Endothelial cell (in vitro differentiated cells): ENCODE measurements at places on chromosomes 6 and 20.

- no peak for DNase-seq
Observed at GRCh38 chr6:168581236-168581635, 140.3 kb downstream of the SMOC2 start.

GRCh38 chr6:100575921-100576320, 111.2 kb upstream of the SIM1 start:
- no peak for DNase-seq

GRCh38 chr6:130708338-130708737, 118.9 kb upstream of the SMLR1 start:
- DNase-seq: no peak

DNA sequence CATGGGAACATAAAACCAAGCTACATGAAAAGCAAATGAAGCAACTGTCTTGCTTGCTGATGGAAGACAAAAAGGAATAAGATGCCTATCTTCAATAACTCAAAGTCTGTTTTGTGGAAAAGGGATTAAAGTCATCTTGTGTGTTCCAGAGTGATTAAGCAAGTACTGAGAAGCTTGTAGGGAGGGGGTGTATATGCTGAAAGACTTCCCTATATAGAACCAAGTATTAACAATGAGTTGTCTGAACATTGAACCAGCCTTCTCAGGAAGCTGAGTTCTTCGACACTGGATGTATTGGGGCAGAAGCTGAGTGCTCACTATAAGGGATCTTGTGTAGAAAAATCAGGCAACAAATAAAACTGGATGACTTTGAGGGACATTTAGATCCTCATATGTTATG, 451.8 kb downstream of the CD83 start:
- no peak for DNase-seq

DNA sequence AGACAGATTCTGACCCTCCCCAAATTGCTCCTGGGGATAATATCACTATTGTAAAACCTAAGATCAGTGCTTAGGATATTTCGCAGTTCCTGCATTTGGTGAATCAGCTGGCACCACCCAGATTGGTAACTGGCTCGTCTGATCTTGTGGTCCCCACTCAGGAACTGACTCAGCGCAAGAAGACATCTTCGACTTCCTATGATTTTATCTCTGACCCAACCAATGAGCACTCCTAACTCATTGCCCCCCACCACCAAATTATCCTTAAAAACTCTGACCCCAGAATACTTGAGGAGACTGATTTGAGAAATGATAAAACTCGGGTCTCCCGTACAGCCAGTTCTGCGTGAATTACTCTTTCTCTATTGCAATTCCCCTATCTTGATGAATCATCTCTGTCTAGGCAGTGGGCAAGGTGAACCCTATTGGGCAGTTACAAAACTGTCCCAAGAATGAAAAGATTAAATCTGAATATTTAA, 55.7 kb upstream of the PRND start:
- no peak for DNase-seq

GRCh38 chr6:3361312-3362037, 95.4 kb downstream of the SLC22A23 start:
- no peak for DNase-seq

GRCh38 chr20:5131502-5131901, 4.7 kb downstream of the CDS2 start:
- DNase-seq: no peak

DNA sequence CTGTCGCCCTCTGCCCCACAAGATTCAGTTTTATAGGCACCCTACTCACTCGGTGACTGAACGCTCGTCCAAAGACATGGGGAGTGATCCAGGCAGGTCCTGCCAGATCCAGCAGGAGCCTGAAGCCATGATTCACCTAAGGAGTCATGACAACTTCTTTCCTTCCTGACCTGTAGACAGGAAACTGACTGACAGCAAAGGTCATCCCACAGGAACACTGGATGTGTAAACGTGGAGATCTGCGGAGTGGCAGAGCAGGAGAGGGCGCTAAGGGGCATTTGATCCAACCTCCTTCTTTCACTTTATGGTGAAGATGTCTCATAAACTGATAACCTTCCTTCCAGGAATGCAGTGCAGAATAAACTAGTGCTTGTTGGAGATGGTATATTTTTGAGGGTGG, 192.2 kb downstream of the GJA10 start:
- no peak for DNase-seq

- no peak for DNase-seq
Observed at GRCh38 chr6:39152262-39152661, 37.3 kb upstream of the SAYSD1 start.

DNA sequence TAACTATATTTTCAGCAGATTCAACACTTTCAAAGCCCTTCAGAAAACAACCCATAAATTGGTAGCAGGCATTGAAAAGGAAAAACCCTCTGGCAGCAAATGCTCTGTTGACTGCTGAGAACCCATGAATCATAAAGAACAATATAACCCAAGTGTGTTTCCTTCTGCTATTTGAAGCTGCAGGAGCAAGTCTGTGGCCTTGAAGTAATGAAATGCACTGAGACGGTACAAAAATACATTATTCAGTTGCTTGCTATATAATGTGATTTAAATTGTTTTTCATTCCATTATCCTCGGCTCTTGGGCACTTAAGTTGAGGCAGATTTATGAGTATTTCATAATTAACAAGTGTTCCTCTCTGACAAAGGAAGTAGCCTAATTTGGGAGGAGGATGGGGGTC, 40.6 kb upstream of the SAMD5 start:
- no peak for DNase-seq

GRCh38 chr6:113644861-113645575, 212.1 kb upstream of the MARCKS start:
- DNase-seq: no peak

DNA sequence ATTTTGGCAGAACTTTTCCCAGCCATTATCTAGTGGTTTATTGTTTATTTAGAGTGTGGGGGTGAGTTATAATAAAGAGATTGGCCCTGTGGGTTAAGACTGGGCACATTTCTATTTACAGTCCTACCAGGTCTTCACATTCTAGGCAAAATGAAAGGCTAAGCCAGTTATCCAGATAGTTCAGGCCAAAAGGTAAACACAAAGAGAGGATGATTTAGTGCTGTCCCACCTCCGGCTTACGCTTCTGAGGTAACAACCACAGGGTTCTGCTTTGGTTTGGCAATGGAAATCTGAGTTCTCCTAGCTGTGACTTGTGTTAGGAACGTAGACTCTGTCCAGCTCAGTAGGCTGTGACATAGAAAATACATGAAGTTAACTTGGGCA, 50.3 kb upstream of the PTPRK start:
- DNase-seq: no peak

DNA sequence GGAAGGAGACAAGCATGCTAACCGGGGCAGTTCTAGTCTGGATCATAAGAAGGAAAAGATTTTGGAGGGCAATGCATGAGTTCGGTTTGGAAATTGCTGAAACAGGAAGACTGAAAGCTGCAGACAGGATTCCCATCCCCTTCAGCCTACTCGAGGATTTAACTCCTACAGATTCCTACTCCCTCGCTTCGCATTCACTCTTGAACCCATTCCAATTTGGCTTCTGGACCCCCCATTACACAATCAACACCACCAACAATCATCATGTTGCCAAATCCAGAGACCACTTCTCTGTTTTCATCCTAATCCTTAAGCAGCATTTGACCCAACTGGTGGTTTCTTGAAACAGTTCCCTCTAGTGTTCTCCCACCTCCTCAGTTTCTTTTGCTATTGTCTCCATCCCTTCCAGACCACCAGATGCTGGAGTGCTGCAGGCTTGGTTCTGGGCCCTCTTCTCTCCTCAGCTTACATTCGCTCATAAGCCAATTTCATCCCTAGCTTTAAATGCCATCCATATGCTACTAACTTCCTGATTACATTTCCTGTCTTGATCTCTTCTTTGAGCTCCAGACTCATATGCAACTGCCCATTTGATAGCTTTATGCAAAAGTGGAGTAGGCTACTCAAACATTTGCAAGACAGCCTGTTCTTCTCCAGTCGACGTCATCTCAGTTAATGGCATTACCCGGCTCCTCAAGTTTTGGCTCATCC, 66.5 kb downstream of the DTNBP1 start:
- DNase-seq: no peak

- no peak for DNase-seq
Observed at GRCh38 chr6:163643866-163644265, 229.3 kb downstream of the QKI start.
